ENCODE measurements at places on chromosomes 6 and 20. TPM values are rescaled to one million over a fixed set of nuclear protein-coding genes. Genes with fewer than 3 reads are reported as not detected.

Gene NMBR
- not detected for total RNA-seq

Gene SLC35F1
- 0.17 TPM for total RNA-seq

GRCh38 chr6:75579951-75580350, 21.7 kb upstream of the SENP6 start:
- DNase-seq: no peak

DNA sequence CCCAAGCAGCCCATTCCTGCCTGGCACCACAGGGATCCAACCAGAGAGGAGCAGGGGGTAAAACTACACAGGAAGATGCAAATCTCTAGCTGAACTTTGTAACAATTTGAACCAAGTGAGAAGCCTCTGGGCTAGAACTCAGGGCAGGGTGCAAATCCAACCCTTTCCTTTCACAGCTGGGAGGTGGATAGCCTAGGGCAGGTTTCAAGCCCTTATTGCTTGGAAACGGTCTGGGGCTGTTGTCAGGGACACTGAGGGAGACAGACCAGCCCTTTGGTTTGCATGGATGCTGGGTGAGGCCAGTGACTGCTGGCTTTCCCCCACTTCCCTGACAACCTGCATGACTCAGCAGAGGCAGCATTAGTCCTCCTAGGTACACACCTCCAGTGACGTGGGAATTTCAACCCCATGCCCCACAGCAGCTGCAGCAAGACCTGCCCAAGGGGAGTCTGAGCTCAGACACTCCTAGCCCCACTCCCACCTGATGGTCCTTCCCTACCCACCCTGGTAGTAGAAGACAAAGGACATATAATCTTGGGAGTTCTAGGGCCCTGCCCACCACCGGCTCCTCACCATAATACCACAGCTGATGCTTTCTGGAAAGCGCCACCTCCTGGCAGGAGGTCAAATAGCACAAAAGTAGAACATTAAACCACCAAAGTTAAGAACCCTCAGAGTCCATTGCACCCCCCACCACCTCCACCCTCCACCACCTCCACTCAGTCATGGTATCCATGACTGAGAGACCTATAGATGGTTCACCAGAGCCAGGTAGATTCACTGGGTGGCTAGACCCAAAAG, 797.7 kb upstream of the MAN1A1 start:
- DNase-seq: no peak

DNA sequence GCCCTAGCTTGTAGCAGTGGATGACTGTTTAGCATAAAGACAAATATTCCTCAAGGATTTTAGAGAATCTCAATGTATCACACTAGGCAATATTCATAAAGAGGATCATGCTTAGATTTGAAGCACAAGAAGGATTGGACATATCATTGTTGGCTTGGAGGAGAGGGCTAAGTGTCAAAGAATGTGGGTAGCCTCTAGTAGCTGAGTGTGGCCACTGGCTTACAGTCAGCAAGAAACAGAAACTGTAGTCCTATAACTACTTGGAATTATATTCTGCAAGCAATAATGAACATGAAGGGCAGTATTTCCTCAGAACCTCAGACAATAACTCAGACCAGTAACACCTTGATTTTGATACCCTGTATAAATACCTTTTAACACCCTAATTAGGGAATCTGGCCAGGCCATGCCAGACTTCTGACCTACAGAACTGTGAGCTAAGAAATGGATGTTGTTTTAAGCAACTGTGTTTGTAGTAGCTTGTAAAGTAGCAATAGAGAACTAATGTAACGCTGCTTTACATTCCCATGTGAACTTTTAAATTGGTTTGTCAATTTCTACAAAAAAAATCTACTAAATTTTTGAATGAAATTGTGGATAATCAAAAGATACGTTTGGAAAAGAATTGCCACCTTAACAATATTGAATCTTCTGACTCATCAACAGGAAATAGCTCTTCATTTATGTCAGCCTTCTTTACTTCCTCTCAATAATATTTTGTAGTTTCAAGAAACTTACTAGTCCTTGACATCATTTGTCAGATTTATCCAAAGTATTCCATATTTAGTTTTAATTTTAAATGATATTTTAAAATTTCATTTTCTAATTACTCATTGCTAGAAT, 65.2 kb upstream of the RSPO3 start:
- DNase-seq: no peak

Gene TFB1M
- 28.3 TPM for total RNA-seq

Gene LAMA5
- 3.1 TPM for total RNA-seq

- no peak for DNase-seq
These were observed 170.6 kb downstream of the OGFRL1 start for GRCh38 chr6:71459162-71459561.

DNA sequence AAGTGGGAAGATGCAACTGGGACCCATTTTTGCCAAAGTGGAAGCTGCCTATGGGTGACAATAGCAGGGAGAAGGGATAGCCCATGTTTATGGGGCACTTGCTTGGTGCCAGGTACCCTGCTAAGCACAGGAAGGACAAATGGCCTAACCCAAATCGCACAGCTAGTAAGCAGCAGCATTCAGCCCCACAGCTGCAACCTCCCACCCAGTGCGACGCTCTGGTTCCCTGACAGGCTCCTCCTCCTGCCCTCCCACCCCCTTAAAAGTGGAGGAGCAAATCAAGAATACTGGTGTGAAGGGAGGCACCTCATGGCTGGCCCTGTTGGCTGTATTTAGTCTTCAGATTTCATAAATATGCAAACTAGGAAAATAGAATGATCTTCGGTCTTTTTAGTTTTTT, 76.2 kb downstream of the RIN2 start:
- no peak for DNase-seq

Gene CEP162
- total RNA-seq: 17.4 TPM

Gene NRSN1
- not detected for total RNA-seq
